Activated CD4-positive, alpha-beta T cell treated with anti-CD3 and anti-CD28 coated beads for 1 hour (primary cell): ENCODE measurements at places on chromosomes 6 and 20.
A peak's percentile ranks its signal among the peaks of the same experiment; 100 is the strongest.

DNA sequence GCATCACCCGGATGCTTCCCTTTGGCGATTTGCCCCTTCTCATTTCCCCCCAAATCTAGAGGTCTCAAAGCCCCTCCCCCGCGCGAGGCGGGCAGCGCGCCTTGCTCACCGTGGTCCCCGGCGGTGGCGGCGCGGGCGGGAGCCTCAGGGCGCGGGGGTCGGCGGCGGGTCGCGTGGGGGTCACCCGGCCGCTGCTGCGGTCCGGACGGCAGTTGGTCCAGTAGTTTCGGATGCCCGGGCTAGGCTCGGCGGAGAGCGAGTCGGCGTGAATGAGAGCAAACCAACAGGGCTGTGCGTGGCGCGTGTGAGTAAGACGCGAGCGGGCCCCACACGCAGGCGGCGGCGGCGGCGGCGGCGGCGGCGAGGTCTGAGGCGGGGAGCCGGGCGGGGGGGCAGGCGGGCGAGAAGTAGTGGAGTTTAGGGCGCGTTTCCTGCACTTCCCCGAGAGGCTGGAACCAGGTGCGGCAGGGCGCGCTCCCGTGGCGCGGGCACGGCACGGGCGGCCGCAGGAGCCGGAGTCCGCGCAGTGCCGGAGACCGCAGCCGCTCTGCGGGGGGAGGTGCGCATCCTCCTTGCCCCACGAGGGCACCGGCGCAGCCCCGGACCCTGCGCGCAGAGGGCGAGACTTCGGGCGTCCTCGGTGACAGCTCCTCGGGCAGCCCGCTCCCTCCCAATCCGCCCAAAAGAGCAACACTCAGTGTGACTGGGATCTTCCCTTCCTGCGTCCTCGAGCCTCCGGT, 567 bp downstream of the HS3ST5 start:
- DNase-seq: no peak

GRCh38 chr20:23132293-23132929, 46.3 kb upstream of the CD93 start:
- no peak for DNase-seq

DNA sequence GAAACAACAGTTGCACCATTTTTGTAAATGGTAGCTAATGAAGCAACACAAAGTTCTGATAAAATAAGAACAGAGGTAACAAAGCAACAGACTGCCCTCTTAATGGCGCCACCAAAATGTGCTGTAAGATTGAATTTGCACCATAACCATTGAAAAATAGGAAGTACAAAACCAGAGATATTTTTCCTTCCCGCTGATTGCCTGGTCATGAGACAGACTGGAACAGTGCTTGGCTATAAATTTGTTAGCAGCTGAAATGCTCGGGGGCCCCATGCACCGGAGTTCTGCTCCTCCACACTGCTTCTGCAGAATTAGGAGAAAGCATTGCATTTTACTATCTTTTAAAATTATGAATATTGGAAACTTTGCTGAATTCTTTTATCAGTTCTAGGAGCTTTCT, 164.4 kb upstream of the QKI start:
- no peak for DNase-seq

DNA sequence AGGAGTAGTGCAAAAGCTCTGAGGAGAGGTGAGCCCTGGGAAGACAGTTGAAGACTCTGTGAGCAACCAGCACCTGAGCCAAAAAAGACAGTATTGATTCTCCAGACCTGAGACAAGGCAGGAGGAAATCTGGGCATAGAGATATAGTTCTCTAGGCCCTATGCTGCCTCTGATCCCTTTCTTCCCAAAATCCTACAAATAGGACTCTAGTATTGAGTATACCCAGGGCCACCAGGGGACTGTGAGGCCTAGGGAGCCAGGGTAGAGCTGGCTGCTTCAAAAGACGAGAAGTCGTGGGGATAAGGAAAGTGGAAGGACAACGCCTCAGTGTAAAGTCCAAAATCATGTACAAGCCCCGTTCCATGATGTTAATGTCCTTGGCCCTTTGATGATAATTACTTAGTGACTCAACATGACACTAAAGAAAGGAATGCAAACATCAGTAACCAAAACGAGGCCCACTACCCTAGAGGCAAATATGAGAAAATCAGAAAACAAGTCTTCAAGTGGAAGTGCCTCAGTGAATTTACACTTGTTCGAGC, 197.3 kb upstream of the PROKR2 start:
- no peak for DNase-seq

GRCh38 chr6:158505194-158505593, 54.7 kb upstream of the TMEM181 start:
- no peak for DNase-seq

- DNase-seq: no peak
Measured at GRCh38 chr6:11854408-11855165, 76.0 kb upstream of the ADTRP start.

- DNase-seq: no peak
Measured at GRCh38 chr6:148999929-149000468, 253.2 kb downstream of the UST start.

DNA sequence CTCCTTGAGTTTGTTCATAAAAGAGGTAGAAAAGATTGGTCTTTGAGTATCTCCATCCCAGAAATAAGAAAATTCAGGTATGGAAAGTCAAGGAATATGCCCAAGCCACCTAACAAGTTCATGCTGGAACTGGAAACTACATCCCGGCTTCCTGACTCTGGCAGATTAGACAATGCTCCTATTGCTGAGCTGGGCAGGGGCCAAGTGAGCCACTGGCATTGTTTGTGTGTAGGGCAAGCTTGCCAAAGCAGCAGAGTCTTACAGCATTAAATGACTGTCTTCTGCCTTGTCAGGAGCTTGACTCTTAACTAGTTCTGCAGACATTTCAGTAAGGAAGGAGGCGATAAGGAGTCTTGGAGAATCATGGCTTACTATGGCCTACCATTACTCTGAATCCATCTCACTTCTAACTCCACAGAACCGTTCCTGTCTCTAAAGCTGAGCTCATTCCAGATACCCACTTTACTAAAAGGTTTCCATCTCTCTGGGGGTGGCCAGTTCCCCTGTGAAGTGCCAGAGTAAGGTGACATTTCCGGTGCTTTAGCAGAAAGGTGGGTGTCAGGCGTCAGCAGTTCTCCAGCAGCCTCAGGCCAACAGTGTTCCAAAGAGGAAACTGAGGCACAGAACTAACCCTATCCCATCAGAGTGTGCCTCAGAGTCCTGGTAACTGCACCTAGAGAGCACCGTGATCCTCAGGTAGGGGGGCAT, 30.1 kb downstream of the PRDM1 start:
- DNase-seq: no peak

DNA sequence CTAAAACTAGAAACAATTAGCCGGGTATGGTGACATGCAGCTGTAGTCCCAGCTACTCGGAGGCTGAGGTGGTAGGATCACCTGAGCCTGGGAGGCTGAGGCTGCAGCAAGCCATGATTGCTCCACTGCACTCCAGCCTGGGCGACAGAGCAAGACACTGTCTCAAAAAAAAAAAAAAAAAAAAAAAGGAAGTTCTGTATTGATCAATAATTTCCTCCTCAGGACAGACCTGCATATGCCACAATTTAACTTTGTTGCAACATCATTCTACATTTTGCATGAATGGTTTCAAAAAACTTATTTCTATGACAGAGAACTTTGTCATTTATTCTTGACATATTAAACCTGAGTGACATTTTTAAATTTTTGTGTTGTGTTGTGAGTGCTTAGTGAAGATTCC, 5.5 kb downstream of the DNAJC5 start:
- DNase-seq: no peak

DNA sequence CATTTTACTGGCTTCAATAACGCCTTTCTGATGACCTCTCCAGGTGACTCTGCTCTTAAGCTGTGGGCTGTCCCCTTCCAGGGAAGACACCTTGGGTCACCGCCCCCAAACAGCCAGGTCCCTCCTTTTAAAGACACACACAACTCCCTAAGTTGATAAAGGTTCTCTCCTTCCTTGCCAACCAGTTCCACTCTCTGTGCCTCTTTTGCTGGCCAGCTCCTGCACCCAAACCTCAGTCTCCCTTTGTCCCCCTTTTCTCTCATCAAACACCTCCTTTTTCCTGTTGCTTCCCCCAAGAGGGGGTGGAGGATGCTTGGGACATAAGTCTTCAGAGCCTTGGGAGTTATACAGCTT, 1.0 kb downstream of the NCOA6 start:
- DNase-seq: peak; percentile 35

DNA sequence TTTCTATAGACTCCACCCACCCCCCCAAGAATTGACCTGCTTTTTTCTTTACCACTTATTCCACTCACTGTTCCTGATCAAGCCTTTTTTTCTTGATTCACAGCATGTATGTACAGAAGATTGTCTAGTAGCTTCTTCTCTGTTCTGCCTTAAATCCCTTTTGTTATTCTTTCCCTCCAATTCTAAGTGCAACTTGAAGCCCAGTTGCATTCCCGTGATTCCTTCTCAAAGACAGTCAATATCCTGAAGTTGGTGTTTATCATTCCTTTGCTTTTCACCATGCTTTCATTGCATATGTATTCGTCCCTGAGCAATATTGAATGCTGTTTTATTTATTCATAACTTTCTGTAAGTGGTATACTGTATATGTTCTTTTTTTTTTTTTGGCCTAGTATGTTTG, 21.0 kb downstream of the XRN2 start:
- no peak for DNase-seq

- no peak for DNase-seq
Measured at GRCh38 chr20:52035977-52036376, 155.6 kb downstream of the ZFP64 start.

DNA sequence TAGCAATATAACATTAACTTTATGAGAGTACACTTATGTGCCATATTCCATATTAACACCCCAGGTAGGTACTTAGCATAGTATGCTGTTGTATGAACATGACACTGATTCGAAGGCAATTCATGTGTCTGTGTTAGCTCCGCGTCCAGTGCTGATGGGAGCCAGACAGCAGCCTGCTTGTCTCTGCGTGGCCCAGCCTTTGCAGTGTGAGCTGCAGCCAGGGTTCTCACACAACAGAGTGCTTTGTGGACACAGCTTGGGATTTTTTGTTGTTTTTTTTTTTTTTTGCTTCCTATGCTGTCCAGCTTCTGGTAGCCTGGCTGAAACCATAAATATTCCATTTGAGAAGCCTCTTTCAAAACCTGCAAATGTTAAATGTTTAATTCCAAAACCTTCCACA, 350.9 kb downstream of the SMOC2 start:
- DNase-seq: no peak
